ENCODE measurements at places on chromosomes 6 and 20. TPM values are rescaled to one million over a fixed set of nuclear protein-coding genes. Genes with fewer than 3 reads are reported as not detected.

Gene NEURL2
- total RNA-seq: 12.7 TPM

Gene MAP1LC3A
- total RNA-seq: 76.1 TPM

GRCh38 chr6:89734526-89734925, 85.1 kb downstream of the MDN1 start:
- DNase-seq: no peak

DNA sequence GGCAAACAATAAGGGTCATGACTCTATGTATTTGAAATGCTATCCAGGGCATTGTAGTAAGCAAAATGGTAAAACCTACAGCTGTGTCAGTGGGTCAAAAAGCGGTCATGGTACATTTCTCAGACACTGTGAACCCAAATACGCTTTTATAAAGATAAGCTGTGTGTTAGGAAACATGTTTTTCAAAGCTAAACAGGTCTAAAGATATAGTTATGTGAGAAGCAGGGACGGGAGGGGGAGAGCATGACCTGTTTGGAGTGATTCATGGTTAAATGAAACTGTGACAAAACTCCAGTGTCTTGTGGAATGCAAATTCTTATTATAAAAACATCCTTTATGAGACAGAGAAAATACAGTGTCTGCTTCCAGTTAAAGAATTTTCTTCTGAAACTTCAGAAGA, 205.4 kb upstream of the BMP2 start:
- DNase-seq: no peak

DNA sequence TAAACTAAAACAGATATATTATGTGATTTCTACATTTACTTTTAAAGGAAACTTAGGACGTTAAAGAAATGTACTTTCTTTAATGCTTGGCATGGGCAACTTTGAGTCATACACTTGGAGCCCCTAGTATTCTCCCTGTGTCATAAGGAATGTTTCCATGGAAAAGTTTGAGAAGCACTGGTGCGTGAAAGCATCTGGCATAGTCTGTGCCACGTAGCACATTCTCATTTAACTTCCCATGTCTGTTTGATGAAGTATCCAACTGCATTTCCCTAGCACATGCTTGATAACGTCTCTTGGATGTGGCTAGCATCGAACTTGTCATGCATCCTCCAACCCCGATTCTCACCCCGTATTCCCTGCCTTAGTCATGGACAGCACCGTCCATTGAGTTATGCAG, 172.0 kb downstream of the TBC1D7 start:
- no peak for DNase-seq

DNA sequence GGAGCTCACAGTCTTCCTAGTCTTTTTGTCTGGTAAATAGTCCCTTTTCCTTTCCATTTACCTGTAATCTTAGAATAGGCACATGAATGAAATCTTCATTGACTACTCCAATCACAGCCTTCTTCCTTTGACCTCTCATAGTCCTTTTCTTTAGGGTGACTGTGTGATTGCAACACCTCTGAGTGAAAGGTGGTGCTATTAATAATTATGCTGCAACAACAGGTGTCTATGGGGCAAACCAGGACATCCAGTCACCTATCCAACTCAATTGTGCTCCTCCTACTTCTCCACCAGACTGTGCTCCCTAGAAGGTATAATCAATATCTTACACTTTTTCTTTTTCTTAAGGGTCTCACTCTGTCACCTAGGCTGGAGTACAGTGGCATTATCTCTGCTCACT, 29.4 kb downstream of the RIPOR2 start:
- DNase-seq: no peak

Gene DEFB126
- not detected for total RNA-seq

DNA sequence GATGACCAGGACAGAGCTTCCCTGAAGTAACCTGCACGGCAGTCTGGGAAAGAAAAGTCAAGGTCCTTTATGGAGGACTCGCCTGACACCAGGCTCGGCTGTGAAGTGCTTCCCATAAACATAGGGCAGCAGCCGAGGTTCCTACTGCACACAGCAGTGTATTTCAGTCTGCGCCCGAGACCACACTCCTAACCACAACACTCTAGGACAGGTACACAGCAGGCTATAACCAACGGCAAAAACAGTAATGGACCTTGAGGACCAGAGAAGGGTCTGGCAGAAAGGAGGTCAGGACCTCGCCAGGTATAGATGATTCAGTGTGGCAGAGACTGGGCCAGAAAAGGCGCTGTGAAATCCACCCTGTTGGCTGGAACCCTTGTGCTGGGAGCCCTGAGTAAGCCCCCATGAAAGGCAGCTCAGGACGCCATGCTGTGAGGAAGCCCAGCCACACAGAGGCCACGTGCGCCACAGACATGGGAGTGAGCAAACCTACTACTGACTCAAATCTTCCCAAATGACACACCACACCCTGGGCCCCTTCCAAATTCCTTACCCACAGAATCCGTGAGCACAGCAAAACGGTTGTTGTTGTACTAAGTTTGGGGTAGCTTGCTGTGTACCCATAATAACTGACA, 129.6 kb upstream of the CST7 start:
- no peak for DNase-seq

DNA sequence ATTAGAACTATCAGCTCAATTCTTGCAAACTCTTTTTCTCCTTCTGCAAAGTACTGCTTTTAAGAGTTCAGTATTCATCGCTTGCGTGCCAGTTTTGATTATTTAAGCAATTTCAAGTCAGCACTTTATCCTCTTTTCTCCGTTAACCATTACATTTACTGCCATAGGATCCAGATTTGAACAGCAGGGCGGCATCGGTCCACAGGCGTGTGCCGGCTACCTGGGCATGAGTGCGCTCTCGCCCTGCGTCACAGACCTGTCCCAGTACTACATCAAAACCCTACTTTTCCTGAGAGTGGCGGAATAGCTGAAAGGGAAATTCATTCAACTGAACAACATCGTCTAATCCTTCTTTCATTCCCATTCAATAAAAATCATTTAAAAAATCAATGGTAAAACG, 53.4 kb downstream of the MYLK4 start:
- no peak for DNase-seq

DNA sequence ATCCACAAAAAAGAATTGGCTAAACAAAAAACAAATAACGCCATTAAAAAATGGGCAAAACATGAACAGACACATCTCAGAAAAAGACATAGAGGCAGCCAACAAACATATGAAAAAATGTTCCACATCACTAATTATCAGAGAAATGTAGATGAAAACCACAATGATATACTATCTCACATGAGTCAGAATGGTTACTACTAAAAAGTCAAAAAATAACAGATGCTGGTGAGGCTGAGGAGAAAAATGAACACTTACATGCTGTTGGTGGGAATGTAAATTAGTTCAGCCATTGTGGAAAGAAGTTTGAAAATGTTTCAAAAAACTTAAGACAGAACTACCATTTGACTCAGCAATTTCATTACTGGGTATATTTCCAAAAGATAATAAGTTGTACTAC, 430.1 kb upstream of the JAG1 start:
- no peak for DNase-seq

Gene LINC00237
- total RNA-seq: not detected

Data from omental fat pad (tissue), 4 donors.